ENCODE measurements at places on chromosomes 16 and 17. TPM values are rescaled to one million over a fixed set of nuclear protein-coding genes. Genes with fewer than 3 reads are reported as not detected.

- no peak for DNase-seq
These were observed 669.1 kb downstream of the HS3ST4 start for GRCh38 chr16:26360867-26361266.

- DNase-seq = no peak
These were observed 494.7 kb downstream of the WWOX start for GRCh38 chr16:78594191-78594590.

DNA sequence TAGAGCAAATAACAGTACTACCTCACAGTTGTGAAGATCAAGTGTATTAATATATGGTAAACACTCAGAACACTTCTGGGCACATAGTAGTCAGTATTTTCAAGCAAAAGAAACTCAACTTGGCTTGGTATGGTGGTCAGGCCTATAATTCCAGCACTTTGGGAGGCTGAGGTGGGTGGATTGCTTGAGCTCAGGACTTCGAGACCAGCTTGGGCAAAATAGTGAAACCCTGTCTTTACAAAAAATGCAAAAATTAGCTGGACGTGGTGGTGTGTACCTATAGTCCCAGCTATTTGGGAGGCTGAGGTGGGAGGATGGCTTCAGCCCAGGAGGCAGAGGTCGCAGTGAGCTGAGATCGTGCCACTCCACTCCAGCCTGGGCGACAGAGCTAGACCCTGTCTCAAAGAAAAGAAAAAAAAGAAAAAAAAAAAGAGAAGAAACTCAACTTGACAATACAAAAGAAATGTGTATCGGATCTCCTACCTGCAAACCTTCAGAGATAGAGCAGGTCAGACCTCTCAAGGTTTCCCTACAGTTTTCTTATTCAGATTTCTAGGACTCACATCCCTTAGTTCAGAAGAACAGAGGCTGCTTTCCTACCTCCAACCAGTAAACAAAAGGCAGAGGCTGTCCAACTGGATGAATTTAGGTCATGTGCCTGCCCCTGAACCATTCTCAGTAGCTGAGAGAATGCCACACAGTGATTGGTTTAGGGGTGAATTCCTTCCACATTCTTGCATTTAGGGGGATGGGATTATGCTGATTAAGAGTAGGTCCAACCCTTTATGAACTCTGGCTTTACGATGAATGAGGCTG, 1.7 kb upstream of the KPNA2 start:
- peak; percentile 55 for DNase-seq

GRCh38 chr17:71023249-71024030, 854.1 kb downstream of the KCNJ2 start:
- DNase-seq = no peak

- DNase-seq = no peak
These were observed 3.2 kb downstream of the KIFC3 start for GRCh38 chr16:57798953-57799599.

The MRPL12 gene
- 225 TPM for total RNA-seq

The ABCC12 gene
- not detected for total RNA-seq

All from MG63 (cell line).